ENCODE measurements at places on chromosomes 1 and 21.
A peak's percentile ranks its signal among the peaks of the same experiment; 100 is the strongest.

DNA sequence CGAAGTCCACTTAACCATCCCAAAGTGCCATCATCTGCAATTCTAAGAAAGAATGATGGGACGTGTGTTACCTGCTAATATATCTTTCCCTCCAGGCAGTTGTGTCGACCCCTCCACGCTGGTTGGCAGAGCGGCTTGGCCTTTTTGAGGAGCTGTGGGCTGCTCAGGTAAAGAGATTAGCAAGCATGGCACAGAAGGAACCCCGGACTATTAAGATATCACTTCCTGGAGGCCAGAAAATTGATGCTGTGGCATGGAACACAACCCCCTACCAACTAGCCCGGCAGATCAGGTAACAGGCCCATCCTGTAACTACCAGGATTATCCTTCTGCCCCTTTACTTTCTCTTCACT lies 520 bp downstream of the TARS2 start:
- no peak for DNase-seq

- DNase-seq: no peak
Observed at GRCh38 chr21:29638138-29638537, 301.7 kb downstream of the GRIK1 start.

DNA sequence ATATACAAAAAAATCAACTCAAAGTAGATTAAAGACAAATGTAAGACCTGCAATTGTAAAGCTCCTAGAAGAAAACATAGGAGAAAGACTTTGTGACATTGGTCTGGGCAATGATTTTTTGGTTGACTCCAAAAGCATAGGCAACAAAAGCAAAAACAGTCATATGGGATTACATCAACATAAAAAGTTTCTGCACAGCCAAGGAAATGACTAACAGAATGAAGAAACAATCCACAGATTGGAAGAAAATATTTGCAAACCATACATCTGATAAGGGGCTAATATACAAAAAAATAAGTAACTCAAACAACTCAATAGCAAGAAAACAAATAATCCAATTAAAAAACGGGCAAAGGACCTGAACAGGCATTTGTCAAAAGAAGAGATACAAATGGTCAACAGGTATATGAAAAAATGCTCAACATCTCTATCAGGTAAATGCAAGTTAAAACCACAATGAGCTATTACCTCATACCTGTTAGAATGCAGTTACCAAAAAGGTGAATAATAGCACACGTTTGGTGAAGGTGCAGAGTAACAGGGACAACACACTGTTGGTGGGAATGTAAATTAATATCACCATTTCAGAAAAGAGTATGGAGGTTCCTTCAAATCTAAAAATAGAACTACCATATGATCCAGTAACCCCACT lies 173.7 kb upstream of the COA6 start:
- no peak for DNase-seq

GRCh38 chr1:50978144-50978851 lies 8.3 kb downstream of the CDKN2C start:
- DNase-seq: peak; percentile 92

DNA sequence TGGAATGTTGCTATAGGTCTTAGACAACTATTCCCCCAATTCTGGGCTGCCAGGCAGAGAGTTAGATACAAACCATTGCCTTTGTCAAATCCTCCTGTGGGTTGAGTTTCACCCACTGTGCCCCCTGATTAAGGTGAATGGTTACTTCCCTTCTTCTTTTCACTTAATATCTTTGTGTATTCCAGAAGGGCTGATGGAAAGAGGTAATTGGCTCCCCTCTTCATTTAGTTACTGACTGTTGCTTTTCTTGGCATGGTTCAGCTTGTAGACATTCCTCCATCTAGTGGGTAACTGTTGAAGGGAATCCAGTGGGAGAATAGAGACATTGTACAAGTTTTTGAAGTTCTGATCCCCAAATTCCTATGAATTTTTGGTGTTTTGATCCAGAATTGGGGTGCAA lies 43.8 kb upstream of the MACF1 start:
- DNase-seq: no peak

DNA sequence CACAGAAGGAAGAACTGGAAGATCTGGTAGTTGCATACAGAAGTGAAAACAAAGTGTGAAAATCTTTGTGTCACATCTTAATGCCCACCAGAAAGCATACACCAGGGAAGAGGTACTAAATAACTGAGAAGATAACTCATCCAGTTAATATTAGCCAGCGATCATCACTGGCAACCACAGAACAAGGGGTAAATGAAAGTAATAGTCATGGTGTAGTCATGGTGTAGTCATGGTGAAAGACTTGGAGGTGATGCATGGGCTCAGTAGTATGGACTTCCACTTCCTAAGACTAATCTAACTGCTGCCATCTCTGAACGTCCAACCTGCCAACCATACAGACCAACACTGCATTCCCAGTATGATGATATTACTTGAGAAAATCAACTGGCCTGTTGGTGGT lies 481.2 kb upstream of the NR5A2 start:
- no peak for DNase-seq

DNA sequence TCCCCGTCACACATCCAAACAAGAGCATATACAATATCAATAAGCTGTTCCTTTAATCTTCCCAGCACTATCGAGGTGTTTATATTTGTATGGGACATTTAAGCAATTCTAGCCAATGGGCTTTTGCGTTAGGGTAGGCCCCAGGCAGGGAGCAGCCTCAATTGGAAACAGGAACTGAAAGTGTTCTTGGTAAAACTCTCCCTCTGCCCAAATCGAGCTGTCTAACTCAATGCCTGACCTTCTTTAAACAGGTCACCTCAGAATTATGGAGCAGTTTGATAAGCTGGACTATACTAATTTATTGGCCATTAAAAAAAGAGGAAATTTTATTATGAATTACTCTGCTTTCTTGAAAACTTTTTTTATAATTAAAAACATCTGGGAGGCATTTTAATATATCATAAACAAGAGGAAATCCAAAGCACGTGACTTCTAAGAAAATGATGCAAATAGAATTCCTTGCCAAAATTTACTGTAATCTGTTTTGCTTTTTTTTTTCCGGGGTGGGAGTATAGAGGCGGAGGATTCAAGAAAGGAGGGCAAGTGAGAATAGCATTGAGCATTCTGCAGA lies 498.1 kb downstream of the LMO4 start:
- DNase-seq: no peak

DNA sequence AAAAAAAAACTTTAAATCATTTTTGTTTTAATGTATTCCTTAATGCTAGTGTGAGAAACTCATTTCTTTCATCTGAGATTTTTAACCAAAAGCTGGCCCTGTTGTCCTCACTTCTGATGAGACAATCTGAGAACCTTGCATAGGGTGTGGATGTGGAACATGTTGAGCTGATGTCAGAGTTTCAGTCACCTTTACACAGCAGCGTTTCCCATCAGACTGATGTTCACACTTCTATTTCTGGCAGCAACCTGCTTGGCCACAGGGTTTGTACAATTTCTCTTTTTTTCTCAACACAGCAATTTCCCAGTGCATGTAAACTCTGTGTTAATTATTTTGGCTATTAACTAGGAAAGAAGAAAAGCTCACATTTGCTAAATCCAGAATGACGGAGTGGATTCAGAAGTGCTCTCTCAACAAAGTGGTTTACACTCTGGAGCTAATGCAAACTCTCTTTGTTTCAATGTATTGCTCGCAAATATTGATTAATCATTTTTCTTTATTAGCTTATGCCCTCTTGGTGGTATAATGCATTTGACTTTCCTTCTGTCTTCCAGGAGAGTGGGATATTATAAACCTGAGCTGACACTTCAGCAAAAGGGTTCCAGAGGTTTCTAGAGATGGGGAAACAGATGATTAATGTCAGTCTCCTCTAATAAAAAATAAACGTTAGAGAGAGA lies 70.5 kb upstream of the HSPA13 start:
- DNase-seq: no peak

GRCh38 chr1:235843461-235843961 lies 23.2 kb downstream of the LYST start:
- DNase-seq: no peak

- DNase-seq: no peak
Observed at GRCh38 chr21:46412521-46413364, 45.9 kb upstream of the DIP2A start.

DNA sequence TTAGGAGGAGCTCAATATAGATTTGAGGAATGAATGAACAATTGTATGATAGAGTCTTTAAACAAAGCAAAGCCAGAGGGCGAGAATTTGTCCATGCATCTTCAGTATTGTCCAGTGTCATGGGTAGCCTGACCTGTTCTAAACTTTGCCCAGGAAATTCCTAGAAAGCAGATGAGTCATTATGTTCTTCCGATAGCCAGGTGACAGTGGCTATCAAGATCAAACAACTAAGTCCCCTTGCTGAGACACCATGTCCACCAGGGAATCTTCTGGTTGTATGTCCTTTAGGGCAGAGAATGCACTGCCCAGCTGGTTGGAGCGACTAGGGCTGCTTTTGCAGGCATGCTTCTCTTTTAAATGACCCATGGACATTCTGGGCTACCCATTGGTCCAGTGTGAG lies 1.8 kb upstream of the SLC26A9 start:
- no peak for DNase-seq

- DNase-seq: no peak
Observed at GRCh38 chr1:163162381-163162914, 40.3 kb downstream of the RGS5 start.

- no peak for DNase-seq
Observed at GRCh38 chr1:221439008-221439746, 302.7 kb downstream of the DUSP10 start.

- DNase-seq: peak; percentile 90
Observed at GRCh38 chr1:15304708-15305467, 57.9 kb downstream of the FHAD1 start.

DNA sequence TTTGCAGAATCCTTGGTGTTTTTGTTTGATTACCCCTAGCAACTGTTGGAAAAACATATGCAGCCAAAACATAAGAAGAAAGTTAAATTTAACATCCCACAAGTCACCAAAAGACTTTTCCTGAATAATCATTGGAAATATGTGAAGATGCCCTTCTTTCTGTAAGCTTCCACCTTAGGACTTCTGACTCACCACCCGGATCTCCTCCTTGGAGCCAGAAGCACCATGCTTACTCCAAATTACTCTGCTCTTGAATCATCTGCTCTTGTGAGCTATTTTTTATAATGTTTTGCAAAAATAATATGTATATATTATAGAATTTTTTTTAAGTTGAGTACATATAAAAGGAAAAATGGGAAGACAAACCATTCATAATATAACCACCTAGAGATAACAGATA lies 391.7 kb downstream of the KCTD3 start:
- DNase-seq: no peak

DNA sequence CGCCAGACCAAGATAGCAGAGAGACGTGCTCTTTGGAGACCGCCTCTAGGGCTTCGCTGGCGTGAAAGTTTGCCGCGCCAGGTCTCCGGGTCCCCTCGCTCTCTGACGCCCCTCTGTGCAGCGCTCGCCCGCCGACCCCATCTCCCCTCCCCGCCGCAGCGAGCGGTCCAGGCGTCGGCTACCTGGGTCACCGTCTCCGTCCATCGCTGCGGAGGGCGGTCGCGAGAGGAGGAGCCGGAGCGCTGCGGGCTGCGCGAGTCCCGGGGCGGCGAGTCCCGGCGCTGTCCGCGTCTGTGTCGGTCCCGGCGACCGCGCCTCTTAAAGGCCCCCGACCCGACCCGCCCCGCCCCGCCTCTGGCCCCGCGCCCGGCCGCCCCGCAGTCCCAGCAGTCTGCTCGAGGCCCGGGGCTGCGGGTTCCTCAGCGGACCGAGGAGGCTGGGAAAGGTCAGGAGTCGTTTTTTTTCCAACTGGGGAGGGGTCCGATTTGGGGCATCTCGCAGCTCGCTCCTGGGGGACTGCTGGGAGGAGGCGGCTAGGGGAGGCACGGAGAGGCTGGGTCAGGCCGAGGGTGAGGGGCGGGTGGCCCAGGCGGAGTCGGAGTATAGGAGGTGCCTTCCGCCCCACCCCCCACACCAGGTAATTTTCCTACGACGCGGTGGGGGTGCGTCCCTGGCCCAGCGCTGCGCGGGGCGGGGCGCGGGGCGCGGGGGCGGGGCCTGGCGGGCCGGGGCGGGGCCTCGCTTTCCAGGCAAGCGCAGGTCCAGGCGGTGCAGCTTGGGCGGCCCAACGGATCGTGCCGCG lies at the start of the genes FBXO2 and FBXO44:
FBXO2 (minus strand) TSS at position 293 of the 802 bp plus-strand sequence; CDS start at position 204, 89 bp downstream.
FBXO44 (plus strand) TSS at position 741 of the 802 bp plus-strand sequence. CDS start 959 bp downstream, outside the sequence.
- peak; percentile 92 for DNase-seq

DNA sequence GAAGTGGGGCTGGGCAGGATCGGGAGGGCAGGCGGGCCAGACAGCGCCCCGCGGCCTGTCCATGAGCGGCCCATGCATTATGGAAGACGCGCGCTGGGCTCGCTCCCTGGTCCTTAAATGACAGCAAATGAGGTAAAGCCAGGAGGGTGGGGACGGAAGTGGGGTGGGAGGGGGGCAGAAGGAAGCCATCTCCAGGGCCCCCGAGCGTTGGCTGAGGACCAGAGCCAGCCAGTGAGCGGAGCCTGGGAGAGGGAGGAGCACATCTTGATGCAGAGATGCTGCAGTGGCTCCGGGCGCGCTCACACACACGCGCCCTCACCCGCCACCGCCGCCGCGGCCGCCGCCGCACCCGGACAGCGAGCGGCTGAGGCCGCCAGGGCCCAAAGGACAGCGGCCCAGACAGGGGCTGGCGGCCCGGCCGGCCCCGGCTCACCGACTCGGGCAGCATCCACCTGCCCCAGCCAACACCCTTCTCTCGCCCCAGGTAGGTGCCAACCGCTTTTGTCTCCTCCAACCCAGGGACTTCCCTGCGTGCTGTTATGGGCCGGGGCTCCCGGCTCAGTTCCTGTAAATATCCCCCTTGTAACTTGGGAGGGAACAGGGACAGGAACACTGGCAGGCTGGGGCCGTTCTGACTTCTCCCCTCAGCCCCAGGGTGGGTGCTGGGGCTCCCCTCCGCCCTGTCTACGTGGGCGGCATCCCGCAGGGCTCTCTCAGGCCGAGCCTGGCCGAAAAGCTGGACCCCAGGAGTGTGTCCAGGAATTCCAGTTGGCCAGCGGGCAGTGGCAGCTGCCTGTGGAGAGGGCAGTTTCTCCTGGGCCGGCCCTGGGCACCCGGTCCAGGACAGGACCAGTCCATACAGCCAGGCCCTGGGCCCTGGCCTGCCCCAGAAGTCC lies at the start of gene CNTN2:
CNTN2 (plus strand) TSS at position 302 of the 896 bp plus-strand sequence. CDS start 9,974 bp downstream, outside the sequence.
- peak; percentile 80 for DNase-seq

DNA sequence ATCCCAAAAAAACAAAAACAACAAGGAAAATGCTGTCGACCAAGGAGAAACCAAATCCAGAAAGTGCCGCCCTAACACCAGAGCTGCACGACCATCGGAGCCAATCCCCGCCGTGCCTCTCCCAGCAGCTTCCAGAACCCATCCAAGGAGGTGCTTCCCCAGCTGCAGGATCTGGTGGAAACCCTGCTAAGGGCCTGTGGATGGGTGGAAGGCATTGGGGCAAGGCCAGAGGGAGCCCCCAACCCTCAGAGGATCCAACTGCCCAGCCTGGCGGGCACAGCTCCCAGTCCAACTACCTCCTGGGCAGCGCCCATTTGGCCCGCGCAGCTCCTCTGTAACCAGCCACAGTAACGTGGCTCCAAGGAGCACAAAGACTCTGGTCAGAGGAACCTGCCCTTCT lies 81.6 kb downstream of the NPHP4 start:
- peak; percentile 31 for DNase-seq

Data from endodermal cell (in vitro differentiated cells).